ENCODE measurements at places on chromosomes 6 and 20. TPM values are rescaled to one million over a fixed set of nuclear protein-coding genes. Genes with fewer than 3 reads are reported as not detected.

OR2B6 gene
- not detected for total RNA-seq

CYP21A2 gene
- total RNA-seq = 2.0 TPM

OSBPL2 gene
- total RNA-seq = 55.1 TPM

PAX1 gene
- total RNA-seq = 0.35 TPM

SNX9 gene
- 34.2 TPM for total RNA-seq

BANF2 gene
- not detected for total RNA-seq

CUTA gene
- total RNA-seq = 94.6 TPM

CCM2L gene
- 7.0 TPM for total RNA-seq

CDKAL1 gene
- total RNA-seq = 8.4 TPM

ZBTB2 gene
- total RNA-seq = 8.0 TPM

MYB gene
- 0.24 TPM for total RNA-seq

UCKL1 gene
- total RNA-seq = 43.2 TPM

SLC13A3 gene
- total RNA-seq = 0.57 TPM
